ENCODE measurements at places on chromosomes 3 and 15.

DNA sequence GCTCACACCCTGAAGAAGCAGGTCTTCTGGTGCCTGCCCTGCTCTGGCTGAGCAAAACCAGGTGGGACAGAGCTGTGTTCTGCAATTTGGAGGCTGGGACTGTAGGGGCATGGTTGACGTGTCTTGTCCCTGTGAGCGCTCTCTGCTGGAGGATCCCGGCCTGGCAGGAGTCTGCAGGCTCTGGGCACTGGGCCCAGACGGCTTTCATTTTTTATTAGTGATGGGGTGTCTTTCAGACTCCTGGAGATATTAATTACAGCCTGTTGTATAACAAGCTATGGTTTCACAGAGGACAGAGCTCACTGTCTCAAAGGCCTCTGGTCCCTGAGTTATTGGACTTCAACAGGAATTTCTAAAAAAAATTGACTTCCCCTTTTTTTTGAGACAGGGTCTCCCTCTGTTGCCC lies 29.5 kb upstream of the ZNF710 start:
- peak; percentile 76 for DNase-seq

DNA sequence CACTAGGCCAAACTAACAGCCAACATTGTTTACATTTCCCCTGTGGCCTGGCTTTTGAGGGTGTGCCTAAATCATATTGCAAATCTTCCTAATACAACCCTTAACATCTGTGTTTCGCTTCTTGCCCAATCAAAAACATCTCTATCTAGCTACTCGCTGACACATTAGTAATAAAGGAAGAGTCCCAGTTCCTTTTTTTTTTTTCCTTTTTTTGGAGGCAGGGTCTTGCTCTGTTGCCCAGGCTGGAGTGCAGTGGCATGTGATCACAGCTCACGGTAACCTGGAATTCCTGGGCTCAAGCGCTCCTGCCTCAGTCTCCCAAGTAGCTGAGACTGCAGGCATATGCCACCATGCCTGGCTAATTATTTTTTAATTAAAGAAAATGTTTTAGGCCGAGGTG lies 2.1 kb upstream of the SRPRB start:
- DNase-seq: no peak

GRCh38 chr15:77513226-77513625 lies 92.5 kb downstream of the HMG20A start:
- DNase-seq: no peak

DNA sequence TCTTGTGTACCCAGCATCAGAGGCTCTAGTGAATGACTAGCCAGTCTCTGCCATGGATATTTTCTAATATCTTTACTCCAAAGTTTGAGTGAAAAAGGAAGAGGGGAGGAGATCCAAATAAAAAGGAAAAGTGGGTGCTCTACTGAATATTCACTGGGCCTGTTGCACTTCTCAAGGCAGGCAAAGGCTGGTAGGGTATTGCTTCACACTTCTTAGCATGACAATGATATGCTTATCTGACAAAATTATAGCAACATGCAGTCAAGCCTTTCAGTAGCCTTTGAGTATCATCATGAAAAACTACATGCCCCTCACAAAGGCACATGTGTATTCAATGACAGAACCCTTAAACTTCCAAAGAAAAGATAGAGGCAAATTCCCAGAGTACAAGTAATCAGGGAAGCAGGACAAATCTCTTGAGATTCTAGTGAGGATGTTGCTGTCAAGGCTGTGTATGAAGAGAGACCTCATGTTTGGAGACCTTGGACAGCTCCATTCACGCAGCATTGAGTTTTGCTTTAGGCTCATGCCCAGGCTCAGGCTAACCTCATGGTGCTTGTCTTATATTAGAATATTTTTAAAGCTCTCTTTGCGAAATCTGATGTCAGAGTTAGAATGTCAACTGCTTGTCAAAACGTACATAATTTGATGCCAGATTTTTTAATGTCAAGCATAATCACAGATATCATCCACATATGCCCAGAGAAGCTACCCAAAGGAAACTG lies 506.9 kb downstream of the OCA2 start:
- peak; percentile 11 for DNase-seq

DNA sequence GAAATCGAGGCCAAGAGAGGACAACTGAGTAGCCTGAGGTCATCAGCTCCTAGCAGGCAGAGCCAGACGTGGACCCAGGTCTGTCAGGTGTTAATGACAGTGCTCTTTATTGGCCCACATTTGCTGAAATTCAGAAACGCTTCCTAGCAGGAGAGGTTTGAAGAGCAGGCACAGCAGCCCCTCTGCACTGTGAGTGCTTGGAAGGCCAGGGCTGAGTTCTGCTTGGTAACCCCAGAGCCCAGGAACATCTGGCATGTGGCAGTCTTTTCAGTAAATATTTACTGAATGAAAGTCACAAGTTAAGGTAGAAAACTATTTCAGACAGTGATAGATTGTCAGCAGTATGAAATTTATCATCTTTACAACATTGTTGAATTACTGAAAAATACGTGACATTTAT lies 102.4 kb downstream of the PLCL2 start:
- DNase-seq: no peak

DNA sequence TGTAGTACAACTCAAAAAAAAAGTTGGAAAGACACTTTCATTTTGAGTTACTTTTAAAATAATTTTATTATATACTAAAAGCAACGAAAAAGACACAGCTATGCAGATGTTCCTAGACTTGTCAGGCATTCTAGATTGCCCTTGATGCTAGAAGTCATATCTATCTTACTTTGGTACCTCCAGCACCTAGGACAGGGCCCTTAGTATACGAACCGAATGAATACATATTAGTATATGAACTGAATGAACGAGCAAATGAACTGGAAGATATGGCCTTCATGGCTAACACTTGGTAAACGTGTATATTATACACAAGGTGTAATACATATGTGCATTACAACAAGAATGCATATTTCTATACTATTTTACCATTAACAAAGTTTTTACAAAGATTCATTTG lies 24.1 kb downstream of the ATP13A5 start:
- DNase-seq: no peak

DNA sequence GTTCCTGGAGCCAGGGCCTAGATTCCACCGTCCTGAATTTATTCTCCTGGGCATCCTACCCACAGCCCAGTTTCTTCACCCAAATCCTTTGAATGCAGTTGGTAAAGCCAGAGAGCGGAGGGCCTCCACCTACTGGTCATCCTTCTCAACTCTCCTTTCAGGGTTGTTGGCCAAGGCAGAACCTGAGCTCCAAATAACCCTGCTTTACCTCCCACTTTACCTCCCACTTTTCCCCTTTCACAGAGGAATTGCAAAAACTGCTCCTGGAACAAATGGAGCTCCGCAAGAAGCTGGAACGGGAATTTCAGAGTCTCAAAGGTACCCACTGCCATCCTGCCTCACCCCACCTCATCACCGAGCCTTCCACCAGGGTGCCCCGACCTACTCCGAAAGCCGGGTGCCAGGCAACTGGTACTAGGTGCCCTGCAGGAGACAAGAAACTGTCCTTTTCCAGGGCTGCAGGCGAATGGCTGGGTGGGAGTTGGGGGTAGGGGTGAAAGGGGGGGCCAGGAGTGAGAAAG lies 6.8 kb downstream of the SKOR1 start:
- no peak for DNase-seq

GRCh38 chr15:35460616-35461015 lies 85.3 kb downstream of the DPH6 start:
- DNase-seq: no peak

DNA sequence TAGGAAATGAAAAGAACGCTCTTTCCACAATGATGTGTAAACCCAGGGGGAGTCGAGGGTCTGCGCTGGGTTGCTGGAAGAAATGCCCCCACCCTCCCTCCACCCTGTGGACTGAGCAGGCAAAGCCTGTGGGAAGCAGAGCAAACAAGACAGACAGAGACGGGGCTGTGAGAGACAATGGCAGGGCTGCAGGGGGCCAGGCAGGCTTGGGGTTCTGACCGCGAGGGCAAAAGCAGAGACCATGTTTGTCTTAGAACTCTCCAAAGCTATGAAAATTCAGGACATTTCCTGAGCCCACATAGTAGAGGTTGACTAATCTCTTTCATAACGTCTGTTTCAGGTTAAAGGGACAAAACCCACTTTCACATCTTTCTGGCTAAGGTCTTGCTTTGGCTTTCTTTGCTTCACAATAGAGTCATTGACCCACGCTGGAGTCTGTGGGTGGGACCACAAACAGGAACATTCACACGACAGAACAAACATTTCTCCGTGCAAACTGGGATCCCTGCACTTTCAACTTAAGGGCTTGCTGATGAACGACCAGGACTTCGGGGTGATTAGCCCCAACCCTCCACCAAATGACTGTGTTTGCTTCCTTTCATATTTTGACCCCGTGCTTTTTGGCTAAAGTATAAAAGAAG lies 156.0 kb upstream of the TPM1 start:
- no peak for DNase-seq

DNA sequence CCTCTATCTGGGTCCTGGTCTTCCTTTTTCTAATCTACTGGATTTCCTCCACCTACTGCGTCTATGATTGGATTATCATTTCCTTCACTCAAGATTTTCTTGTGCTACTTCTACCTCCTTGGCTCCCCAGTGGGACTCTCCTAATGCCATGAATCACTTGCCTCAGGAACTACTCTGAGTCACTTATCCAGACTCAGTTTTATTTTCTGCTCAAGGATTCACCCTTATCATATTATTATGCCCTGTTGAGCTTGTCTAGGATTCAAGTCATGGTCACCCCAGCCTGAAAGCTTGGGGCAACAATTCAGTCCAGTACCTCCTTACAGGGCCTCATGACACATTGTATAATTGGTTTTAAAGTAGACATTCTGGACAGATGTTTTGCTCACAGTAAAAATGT lies 968.1 kb downstream of the ROBO1 start:
- no peak for DNase-seq

DNA sequence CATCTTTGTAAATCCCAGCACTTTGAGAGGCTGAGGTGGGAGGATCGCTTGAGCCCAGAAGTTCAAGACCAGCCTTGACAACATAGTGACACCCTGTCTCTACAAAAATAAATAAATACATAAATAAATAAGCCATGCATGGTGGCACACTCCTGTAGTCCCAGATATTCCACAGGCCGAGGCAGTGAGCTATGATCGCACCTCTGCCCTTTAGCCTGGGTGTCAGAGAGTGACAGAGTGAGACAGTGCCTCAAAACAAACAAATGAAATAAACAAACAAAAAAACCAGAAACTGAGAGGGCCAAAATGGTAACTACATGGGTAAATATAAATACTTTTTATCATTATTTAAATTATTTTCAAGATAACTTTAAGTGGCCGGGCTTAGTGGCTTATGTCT lies 445.4 kb downstream of the ZIC1 start:
- no peak for DNase-seq

DNA sequence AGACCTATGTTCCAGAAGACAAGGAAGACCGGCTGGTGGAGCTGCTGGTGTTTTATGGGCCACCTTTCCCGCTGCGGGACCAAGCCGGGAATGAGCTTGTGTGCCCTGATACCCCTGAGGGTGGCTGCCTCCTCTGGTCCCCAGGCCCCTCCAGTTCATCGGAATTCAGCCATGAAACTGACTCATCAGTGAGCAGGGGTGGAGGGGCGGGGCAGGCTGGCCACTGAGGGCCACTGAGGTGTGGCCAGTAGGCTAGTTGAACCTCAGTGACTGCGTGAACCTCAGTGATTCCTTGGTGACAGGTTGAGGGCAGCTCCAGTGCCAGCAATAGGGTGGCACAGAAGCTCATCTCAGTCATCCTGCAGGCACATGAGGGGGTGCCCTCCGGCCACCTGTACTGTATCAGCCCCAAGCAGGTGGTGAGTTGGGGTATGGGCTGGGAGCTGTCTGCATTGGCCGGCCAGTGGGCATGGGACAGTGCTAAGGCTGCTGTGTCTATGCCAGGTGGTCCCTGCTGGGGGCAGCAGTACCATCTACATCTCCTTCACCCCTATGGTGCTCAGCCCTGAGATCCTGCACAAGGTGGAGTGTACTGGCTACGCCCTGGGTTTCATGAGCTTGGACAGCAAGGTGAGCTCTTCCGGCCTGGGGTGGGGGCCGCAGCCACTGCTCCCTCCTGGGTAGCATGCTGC lies 20.3 kb downstream of the ACAA1 start:
- no peak for DNase-seq

GRCh38 chr3:65702202-65702601 lies 336.5 kb downstream of the MAGI1 start:
- no peak for DNase-seq

DNA sequence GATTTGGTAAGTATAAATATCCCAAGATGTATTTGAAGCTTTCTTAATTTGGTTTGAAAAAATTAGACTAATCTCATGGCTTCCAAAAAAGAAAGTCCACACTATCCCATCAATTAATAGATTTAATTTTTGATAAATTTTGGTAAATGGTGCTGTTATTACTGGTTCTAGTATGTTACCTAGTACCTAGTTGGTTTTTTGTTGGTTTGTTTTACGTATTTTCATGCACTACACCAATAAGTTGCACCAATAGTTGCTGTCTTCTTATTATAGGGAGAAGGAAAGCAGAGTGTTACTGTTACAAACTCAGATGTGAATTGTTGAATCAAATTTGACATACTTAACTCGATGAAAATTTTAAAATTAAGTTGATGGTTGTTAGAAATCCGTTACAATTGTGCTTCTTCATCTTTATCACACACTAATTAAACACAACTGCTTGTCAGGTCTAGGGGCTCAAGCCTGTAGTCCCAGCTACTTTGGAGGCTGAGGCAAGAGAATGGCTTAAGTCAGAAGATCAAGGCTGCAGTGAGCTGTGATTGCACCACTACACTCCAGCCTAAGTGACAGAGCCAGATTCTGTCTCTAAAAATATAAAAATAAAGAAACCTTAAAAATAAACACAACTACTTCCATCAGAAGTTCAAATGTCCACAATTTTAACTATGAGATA lies 23.1 kb upstream of the MBNL1 start:
- DNase-seq: no peak

DNA sequence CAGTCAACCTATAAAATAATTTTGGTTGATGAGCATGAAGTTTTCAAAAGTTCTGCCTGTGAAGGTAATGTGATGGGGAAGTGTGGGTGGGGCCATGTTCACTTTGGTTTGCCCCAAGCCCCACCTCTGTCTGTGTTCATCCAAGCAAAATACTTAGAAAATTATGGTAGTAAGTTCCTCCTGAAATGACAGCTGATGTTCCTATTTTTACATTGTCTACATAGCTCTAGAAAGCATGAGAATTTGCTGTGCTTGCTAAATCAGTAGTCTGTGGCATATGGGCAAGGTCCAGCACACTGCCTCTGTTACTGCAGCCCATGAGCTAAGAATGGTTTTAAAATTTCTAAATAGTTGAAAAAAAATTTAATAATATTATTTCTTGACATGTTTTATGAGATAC lies 21.9 kb upstream of the CP start:
- DNase-seq: no peak

DNA sequence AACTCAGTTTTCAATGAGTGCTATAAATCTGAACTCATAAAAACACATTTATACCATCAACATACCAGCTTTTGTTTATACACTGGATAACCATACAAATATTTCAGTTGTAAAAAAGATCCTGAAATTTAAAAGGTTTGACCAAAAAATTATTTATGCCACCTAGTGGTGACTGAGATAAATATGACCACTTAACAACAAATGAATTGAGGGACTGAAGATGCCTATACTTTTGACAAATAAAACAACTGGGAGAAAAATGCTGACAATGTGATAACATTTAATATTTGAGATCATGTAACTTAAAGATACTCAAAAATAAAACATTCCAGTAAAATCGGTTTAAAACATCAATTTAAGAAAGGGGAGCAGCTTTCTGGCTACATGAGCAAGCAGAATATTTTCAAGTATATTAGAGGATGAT lies 30.4 kb downstream of the ATG3 start:
- no peak for DNase-seq

Measured in endothelial cell (in vitro differentiated cells).